NCI-H446 treated with DMSO at 0.1 percent for 48 hours (cell line): ENCODE measurements at places on chromosomes 6 and 20.

DNA sequence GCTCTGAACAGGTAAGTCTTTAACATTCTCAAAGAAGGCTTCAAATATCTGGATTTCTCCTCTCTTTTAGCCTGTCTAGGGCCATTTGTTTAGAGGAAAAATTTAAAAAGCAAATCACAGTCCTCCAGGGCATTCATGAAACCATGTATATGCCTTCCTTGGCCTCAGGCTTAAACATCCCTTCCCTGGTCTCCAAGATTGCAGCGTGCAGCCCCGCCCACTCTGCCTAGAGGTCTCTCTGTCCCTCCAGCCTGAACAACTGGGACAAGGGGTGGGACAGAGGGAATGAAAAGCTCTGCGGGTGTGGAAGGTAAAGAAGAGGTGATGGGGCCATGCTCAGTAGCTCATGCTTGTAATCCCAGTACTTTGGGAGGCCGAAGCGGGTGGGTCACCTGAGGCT, 9.8 kb upstream of the CBFA2T2 start:
- no peak for DNase-seq

DNA sequence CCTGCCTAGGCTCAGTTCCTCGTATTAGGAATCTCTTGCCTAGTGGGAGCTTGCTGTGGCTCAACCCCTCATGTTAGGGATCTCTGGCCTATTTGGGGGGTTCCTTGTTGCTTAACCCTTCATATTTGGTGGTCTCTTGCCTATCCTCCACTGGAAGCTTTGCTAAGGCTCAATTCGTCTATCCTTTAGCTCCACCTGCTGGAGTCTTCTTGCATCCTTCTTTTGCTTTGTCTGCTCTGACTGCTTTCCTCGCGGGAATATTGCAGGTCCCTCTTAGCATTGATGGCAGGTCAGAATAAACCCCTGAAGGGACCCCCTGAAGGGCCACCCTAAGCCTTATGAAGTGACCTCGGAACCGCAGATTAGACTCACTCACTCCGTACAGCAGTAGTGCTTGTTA, 203.0 kb upstream of the TBX18 start:
- peak; percentile 1 for DNase-seq

DNA sequence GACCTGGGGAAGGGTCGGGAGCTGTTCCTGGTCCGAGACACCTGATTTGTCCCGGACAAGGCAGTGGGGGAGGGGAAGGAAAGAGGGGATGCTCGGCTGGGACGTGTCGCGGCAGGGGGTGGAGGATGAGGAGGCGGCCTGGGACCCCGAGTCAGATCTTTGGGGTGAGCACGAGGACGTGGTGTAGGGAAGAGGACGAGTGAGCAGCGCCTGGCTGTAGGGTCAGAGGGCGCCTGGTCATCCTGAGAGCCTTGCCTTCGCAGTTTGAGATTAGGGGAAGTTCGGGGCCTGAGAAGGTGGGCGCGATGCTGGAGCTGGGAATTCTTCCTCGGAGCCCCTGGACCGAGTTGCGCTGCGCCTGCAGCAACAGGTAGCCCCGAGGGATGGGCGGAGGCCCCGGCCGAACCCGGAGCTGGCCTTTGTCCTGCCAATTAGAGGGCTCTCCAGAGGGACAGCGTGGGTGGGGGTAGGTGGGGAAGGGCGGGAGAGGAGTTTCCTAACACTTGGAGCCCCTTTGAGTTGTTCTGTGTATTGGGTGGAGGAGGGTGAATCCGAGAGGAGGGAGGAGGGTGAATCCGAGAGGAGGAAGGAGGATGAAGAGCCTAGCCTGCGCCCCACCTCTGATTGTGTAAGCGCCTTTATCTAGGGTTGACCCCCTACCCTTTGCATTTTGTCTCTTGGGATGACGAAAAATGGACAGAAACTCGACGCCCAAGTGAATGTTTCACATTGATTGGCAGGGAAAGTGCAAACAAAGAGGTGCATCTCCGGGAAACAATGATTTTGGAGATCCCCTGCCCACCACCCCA, 72.0 kb downstream of the SOX4 start:
- DNase-seq = no peak

- DNase-seq = no peak
Measured at GRCh38 chr6:52390361-52390727, 28.4 kb downstream of the PAQR8 start.
